ENCODE measurements at places on chromosomes 4 and X. TPM values are rescaled to one million over a fixed set of nuclear protein-coding genes. Genes with fewer than 3 reads are reported as not detected.

DNA sequence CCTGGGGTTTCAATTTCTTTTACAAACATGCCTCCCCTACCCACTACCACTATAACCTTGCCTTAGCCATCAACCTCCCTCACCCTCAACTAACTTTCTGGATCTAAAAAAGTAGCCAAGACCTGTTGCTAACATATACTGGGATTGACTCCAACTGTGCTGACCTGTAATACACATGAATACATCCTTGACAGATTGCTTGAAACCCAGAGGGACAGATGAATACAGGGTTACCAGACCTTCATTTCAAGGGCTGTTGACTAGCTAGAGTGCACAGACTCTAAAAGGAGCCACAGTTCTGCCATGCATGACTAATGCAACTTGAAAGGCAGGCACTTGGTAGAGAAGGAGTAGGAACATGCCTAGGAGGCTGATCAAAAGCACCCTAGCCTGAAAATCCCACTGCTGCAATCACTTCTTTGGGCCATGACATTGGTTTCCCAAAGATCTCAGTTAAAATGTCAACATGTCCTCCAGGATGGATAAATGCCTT, 121.0 kb downstream of the PCDH19 start:
- DNase-seq = no peak

The LRRC66 gene
- 0.77 TPM for total RNA-seq

The EMCN gene
- total RNA-seq = not detected

The CT45A1 gene
- total RNA-seq = not detected

DNA sequence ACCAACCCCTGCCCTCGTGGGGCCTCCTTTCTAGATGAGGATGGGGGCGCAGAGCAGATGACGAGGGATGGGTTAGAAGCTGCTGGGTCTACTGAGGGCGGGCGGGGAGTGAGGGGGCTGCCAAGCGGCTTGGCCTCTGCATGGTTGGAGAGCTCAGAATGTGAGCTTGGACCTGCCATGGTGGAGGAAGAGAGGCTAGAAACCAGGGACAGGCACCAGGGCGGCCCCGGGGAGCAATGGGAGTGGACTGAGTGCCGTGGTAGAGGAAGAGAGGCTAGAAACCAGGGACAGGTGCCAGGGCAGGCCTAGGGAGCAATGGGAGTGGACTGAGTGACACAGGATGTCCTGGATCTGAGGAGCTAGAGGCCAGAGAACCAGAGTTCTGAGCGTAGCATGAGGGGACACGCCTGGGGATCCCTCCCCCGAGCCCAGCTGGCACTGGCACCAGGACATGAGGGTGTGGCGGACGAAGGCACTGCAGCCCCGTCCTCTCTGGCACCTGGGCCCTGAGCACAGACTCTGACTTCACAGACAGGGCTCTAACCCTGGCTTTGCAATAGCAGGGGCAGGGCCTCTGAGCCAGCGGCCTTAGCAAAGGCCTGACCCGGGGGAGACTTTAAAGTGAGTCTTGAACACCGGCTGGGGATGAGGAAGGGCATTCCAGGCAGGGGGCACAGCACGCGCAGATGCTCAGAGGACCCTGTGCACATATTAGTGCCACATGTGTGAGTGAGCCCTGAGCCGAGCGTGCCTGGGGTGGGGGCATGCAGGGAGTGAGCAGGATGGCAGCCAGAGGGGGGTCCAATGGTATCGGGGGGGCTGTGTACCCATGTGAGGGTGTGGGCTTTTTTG, 214.0 kb upstream of the PSAPL1 start:
- no peak for DNase-seq

GRCh38 chr4:7854697-7855370, 84.8 kb downstream of the AFAP1 start:
- peak; percentile 65 for DNase-seq

The AKAP4 gene
- total RNA-seq = not detected

DNA sequence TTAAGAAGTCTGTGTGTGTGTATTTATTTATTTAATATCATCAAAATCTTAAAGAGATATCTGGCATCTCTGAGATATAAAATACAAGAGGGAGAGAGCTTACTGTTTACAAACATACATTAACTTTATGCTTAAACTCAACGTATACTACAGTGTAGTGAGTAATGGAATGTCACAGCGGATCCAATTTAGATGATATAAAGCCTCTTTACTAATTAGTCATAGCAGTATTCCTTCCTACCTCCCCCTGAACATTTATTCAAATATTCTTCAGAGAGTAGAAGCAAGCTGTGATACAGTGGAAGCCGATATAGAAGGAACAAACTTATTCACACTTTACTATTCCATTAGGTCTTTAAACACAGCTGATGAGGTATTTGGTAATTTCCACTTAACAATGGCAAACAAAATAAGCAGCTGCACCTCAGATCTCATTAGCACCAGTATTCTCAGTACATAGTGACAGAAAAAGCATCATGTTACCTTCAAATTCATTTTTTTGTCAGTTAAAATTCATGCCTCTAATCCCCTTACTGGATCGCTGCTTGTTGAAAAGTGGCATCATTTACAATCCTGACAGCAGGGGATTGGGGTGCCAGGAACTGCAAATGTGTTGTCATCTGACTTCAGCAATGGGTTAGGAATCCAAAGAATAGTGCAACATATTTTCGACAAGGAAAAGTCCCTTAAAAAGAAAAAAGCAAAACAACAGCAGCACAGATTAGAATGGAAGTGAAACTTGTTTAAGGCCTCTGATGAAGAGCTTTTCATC, 658.7 kb upstream of the EPHA5 start:
- DNase-seq = no peak
